Activated T-helper 1 cell treated with anti-CD3 and anti-CD28 coated beads, Interleukin-2, amount 50 U/mL, for 16 hours (primary cell): ENCODE measurements at places on chromosomes 2 and 18.

DNA sequence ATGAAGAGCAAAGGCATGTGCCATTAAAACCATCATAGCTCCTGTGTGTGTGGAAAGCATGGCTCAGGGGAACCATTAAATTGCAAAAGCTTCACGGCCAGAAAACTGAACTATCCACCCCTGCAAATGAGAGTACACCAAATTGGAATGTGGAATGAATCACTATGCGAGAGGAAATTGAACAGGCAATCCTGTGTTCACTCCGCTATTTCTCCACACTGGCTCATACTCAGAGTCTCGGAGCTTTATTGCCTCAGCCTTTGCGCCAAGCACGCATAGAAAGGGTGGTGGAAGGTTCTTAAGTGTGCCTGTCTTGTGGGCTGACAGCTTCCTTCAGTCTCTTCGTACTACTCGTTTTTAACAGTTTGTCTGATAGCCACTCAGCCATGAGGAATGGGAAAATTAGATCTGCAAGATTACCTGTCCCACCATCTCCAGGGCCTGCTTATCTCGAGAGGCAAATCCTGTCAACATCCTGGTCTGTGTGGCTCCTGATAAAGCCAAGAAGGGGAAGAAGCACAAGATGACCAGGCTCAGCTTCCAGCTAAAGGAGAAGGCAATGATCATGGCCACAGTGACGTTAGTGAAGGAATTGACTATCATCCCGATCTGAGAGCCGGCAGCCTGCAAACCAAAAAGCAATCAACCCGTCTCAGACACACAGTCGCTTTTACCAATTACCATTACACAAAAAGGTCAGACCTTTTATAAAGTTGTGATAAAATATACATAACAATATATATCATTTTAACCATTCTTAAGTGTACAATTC lies 34.9 kb downstream of the G6PC2 start:
- DNase-seq: no peak

GRCh38 chr18:8453528-8453927 lies 155.7 kb upstream of the RAB12 start:
- no peak for DNase-seq

DNA sequence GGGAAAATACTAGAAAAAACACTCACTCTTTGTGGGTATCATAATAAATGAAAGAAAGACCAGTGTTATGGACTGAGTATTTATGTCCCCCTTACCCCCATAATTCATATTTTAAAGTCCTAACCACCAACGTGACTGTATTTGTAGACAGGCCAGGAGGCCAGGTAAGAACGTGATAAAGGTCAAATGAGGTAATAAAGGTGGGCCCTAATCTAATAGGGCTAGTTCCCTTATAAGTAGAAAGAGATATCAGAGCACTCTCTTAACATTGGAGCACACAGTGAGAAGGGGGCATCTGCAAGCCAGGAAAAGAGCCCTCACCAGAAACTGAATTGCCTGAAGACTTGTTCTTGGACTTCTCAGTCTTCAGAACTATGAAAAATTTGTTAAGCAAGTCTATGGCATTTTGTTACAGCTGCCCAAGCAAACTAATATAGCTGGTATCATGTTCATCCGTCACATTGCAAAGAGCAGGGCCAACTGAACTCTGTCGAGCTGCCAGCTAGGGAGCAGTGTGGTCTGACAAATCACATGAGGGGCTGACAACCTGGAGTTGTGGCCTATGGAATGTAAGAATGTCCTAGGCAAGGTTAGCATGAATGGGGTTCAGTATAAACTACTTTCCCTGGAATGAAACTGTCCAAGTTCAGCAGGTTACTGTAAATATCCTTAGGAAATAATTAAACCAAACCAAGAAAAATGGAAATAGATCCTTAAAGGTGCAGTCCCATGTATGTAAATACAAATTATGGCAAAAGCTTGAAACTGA lies 280.9 kb downstream of the ZNF385B start:
- no peak for DNase-seq

- DNase-seq: no peak
Measured at GRCh38 chr2:224379986-224380385, 21.9 kb downstream of the FAM124B start.

DNA sequence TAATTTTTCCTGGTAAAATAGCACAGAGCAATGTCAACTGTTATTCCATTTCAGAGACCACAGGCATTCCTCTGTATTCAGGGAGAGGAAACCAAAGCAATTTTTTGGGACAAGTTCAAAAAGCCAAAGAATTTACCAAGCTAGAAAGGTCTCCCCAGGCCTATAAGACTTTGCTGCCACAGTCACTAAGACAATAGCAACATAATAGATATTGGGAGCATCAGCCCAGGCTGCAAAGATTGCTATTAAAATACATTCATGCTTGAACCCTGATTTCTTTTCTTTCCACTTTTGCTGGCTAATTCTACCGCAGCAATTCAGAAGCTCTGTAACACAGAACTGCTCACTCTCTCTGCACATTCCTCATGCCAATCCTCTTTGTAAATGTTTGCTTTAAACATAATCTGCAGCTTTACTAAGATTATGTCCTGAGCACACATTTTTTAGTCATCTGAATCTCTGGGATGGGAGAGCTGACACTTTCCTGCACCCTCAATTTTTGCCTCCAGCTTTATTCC lies 76.3 kb downstream of the CLHC1 start:
- DNase-seq: no peak

DNA sequence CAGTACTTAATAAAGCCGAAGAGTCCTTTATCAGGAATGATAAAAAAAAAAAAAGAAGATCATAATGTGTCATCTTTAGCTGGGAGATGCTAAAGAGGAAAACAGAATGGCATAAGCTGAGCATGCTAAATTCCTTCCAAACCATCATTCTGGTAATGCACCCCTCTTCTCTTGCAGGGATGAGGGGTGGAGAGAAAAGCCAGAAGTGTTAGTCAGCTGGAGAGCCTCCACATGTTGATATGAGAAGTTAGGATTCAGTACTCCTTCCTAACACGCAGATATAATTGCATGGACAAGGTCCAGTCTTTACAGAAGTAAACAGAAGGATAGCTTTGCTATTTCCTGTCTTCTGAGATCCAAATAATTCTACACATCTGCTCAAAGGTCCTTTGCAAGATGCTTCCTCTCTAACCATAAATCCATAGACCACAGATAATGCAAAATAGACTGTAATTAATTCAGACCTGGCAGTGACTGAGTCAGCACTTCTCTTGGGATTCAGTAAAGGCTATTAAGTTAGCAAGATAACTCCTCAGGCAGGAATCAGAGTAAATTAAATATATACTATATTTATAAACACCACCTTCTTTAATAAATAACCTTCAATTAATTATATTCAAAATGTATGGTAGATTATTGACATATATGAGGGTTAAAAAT lies 930.0 kb upstream of the KLHL29 start:
- no peak for DNase-seq

- no peak for DNase-seq
Measured at GRCh38 chr2:19752500-19752899, 149.3 kb downstream of the TTC32 start.

- no peak for DNase-seq
Measured at GRCh38 chr2:178819147-178819875, 12.1 kb upstream of the TTN start.

GRCh38 chr2:221334481-221335218 lies 237.5 kb downstream of the EPHA4 start:
- DNase-seq: no peak

DNA sequence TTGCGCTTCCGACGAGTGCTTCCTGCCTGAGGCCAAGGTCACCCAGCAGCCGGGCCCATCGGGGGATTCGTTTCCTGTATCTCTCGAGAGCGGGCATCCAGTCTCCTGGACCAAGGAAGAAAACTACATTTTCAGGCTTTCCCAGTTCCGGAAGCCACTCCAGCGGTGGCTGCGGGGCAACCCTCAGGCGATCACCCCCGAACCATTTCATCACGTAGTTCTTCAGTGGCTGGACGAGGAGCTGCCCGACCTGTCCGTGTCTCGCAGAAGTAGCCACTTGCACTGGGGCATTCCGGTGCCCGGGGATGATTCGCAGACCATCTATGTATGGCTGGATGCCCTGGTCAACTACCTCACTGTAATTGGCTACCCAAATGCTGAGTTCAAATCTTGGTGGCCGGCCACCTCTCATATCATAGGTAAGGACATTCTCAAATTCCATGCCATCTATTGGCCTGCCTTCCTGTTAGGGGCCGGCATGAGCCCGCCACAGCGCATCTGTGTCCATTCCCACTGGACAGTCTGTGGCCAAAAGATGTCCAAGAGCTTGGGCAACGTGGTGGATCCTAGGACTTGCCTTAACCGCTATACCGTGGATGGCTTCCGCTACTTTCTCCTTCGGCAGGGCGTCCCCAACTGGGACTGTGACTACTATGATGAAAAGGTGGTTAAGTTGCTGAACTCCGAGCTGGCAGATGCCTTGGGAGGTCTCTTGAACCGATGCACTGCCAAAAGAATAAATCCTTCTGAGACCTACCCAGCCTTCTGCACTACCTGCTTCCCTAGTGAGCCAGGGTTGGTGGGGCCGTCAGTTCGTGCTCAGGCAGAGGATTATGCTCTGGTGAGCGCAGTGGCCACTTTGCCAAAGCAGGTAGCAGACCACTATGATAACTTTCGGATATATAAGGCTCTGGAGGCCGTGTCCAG lies 1.0 kb downstream of the MARS2 start:
- no peak for DNase-seq

- DNase-seq: no peak
Measured at GRCh38 chr2:201769666-201770373, 10.9 kb downstream of the ALS2 start.

DNA sequence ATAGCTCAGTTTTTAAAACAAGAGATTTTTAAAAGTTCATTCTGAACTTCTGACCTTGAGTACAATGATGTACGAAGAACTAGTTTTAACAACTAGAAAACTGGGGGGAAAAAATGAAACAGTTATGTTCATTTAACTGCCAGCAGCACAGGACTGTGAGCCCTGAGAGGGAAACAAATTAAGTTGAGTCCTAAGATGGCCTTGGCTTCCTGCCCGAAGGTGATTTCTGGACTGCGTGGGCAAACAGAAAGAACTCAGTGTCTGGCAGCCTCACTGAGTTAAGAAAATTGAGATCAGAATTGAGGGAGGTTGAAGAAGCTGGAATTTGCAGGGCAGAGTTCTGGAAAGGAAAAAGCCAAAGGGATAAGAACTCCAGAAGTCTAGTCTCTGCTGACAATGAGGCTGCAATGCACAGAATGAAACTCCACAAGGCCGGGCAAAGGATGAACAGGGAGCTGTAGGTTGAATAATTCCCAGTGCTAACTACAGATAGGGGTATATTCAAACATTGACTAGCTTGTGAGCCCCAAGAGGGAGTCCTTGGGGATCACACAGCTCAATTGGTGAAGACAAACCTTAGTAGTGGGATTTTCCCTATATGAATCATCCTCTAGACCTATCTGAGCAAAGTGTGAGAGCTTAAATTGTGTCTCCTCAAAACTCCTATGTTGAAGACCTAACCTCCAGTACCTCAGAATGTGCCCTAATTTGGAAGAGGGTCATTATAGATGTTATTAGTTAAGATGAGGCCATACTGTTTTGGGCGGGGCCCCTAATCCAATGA lies 13.1 kb upstream of the CRACDL start:
- DNase-seq: no peak

DNA sequence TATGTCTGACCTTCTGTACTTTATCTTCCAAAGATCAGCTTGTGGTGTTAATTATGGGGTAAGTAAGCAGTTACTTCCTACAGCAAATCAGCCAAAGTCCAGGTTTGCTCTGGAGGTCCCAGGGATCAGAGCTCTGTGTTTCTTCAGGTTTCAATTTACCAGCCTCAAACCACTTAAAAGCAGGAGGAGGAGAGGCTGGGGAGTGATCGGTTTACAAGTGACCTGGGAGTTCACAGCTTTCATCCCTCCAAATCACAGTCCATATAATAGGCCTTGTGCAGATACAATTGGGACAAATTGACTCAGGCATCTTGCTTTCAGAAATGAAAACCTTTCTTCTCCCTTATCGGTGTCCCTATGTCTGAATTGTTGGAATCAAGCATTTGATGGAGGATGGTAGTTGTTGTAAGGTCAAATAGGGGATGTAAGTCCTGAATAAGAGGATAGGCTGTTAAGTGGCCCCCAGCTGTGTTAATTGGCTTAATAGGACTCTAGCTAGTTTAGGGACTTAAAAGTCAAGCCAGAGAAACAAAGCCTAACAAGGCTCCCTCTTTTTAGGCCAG lies 188.0 kb upstream of the NT5C1B start:
- DNase-seq: no peak

DNA sequence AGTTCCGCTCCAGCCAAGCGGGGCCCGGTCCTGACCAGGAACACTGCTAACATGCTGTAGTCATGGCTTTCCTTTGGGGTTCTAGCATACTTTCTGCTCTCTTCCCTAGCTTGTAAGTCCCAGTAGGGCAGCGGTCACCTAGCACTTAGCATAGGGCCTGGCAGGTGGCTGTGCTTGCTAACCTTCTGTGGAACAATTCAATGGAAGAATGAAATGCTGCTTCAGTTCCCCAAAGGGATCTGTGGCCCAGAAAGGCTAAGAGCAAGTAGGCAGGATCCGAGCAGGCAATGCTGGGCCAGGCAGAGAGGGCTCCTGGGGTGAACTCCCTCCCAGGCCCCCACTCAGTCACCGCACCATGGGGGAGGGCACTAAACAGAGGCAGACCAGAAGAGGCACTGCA lies 266.8 kb downstream of the CELF4 start:
- no peak for DNase-seq

GRCh38 chr2:211144078-211144477 lies 587.7 kb downstream of the CPS1 start:
- DNase-seq: no peak

DNA sequence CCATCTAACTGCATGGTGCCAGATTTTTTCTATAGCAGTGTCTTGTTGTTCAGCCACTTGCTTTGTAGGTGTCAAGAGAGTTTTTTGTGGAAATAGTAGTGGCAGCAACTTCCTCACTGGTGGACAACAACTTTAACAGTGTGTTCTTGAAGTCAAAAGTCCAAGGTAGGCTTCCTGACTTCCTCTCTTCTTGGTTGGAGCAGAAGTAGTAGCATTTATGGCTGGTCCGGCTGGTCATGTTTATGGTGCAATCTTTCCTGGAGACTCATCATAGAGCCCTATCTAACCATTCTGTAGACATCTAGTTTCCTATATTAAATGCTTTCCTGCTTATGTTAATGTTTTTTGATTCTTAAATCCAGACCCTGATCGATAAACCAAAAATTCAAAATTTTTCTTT lies 11.7 kb downstream of the GPR75 start:
- DNase-seq: no peak

GRCh38 chr2:150663143-150663542 lies 175.7 kb upstream of the RND3 start:
- DNase-seq: no peak

- DNase-seq: no peak
Measured at GRCh38 chr2:171244466-171244969, 83.8 kb upstream of the TLK1 start.

GRCh38 chr18:78330766-78331165 lies 648.9 kb upstream of the SALL3 start:
- DNase-seq: no peak

GRCh38 chr2:98730707-98731040 lies 258 bp downstream of the MGAT4A start:
- DNase-seq: peak; percentile 34

- no peak for DNase-seq
Measured at GRCh38 chr2:28172114-28172898, 220.4 kb upstream of the FOSL2 start.

- no peak for DNase-seq
Measured at GRCh38 chr2:177633910-177634294, 241.3 kb downstream of the AGPS start.

GRCh38 chr2:80393991-80394390 lies 89.4 kb upstream of the LRRTM1 start:
- no peak for DNase-seq

- no peak for DNase-seq
Measured at GRCh38 chr18:28635530-28635929, 458.6 kb upstream of the CDH2 start.
